ENCODE measurements at places on chromosomes 6 and 20. TPM values are rescaled to one million over a fixed set of nuclear protein-coding genes. Genes with fewer than 3 reads are reported as not detected.

- H3K4me1 ChIP-seq = no peaks in the 10 kb centered on the region
- H3K4me3 ChIP-seq = no peak overlapping the region
Observed at GRCh38 chr6:45548657-45549515, 171.2 kb upstream of the SUPT3H start.

- H3K27ac ChIP-seq = no peak overlapping the region
- peaks cover 8% of the 10 kb centered on the region for H3K36me3 ChIP-seq
- DNase-seq = no peak
- no peaks in the 10 kb centered on the region for H3K27me3 ChIP-seq
- H3K4me3 ChIP-seq = no peak overlapping the region
Observed at GRCh38 chr6:52263709-52264540, 19.6 kb upstream of the IL17F start.

DNA sequence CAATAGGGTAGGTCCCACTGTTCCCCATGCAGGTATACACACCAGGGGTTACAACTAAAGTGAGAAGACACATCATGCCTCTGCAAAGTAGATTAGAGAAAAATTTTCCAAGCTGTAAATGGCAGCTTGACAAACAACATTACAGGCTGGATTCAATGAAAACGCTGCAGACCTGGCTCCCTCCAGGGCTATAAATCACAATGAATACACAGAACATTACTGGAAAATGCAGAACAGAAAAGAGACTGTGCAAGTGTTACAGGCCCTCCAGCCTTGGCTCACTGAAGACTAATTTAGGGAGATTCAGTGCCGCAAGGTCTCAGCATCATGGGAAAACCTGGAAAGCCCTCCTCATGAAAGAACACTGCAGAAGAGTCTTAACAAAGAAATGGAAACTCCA, 207.8 kb downstream of the KHDC1L start:
- no peaks in the 10 kb centered on the region for H3K36me3 ChIP-seq
- H3K27me3 ChIP-seq = no peaks in the 10 kb centered on the region
- H3K27ac ChIP-seq = no peak overlapping the region
- no peak for DNase-seq

- H3K27me3 ChIP-seq = no peaks in the 10 kb centered on the region
- H3K27ac ChIP-seq = no peak overlapping the region
- DNase-seq = no peak
- H3K36me3 ChIP-seq = no peaks in the 10 kb centered on the region
Observed at GRCh38 chr6:14292119-14292518, 174.5 kb downstream of the CD83 start.

DNA sequence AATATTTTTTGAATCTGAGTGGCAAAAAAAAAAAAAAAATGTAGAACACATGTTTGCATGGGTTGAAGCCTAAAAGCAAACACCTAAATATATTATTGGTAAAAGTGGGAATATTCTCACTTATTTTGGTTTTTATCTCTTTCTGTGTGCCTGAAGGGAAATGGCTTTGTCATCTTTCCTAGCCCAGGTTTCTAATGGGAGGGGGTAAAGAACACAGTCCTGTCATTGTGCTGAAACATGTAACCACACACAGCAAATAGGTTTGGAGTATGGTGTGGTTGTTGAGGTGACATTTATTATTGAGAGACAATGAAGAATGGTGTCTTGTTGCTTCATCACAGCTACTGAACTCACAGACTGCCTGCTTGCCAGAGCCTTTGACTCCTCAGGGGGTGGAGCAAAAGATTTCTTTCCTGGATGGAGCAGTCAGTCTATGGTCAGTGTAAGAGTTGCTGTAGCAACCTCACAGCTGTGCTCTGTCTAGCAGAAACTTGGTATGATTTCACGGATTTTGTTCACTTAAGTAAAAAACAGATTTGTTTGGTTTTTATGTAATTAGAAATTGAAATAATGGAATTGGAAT, 70.2 kb downstream of the CEP57L1 start:
- no peaks in the 10 kb centered on the region for H3K27me3 ChIP-seq
- no peaks in the 10 kb centered on the region for H3K36me3 ChIP-seq
- no peak for DNase-seq
- H3K4me1 ChIP-seq = no peaks in the 10 kb centered on the region
- H3K27ac ChIP-seq = no peak overlapping the region

DNA sequence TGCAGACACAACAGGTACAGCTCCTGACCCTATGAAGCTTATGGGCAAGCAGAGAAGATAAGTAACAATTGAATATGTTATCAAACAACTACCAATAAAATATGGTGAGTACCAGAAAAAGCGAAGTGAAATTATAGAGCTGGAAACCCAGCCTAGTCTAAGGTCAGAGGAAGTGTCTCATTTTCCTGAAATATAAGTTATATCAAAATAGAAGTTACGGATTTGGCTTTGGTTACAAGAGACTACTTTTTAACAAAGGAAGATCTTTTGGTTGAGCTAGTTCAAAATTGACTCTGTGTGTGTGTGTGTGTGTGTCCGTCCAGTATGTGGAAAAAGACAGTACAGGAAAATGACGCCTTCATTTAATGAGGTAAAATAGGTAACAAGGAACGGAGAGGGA, 8.9 kb downstream of the STX11 start:
- H3K36me3 ChIP-seq = no peaks in the 10 kb centered on the region
- no peak for DNase-seq
- no peak overlapping the region for H3K27ac ChIP-seq
- H3K4me1 ChIP-seq = peaks cover 4% of the 10 kb centered on the region
- no peak overlapping the region for H3K4me3 ChIP-seq

AGPAT4 gene
- 4.6 TPM for total RNA-seq

DNA sequence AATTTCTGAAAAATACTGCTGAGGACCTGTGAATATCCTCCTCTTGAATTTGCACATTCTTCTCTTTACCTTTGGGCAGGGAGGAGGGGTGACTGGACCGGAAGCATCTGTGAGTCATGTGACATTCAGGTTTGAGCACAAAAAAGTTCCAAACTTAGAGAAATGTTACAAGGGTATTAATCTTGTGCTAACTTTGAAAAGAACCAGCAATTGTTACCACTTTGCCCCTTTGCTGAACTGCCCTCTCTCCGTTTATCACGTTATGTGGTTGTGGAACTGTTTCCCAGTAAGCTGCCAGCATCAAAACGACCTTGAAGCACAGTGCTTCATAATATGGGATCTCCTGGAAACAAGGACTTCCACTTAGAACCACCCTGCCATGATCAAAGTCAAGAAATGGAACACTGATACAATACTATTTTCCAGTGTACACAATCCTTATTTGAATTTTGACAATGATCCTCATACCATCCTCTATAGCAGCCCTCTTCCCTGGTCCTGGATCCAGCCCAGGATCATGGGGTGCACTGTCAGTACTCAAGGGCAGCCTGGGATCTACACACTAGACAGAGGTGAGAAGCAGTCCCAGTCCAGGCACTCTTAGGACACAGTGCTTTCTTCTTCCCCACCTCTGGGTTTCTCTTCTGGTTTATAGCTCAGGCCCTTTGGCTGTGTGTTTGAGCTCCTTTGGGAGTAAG, 2.3 kb upstream of the TUBB1 start:
- H3K4me1 ChIP-seq = peaks cover 21% of the 10 kb centered on the region
- no peaks in the 10 kb centered on the region for H3K36me3 ChIP-seq
- DNase-seq = no peak
- no peaks in the 10 kb centered on the region for H3K27me3 ChIP-seq
- H3K27ac ChIP-seq = no peak overlapping the region

DNA sequence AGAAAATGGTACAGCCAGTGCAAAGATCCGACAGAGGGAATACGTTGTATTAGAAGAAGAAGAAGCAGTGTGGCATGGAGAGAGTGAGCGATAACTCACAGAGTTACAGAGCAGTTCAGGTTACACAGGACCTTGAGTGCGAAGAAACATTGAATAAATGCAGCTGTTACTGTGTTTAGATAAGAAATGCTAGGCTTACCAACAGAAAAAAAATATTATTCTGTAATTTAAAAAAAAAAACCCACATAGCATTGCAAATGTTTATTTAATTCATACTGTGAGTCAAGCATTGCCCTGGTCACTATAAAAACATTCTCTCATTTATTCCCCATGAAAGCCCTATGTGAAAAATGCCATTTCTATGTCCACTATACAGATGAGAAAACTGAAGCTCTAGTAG, 373.4 kb upstream of the EPHA7 start:
- H3K27me3 ChIP-seq = no peaks in the 10 kb centered on the region
- no peak overlapping the region for H3K4me3 ChIP-seq
- H3K36me3 ChIP-seq = no peaks in the 10 kb centered on the region
- H3K4me1 ChIP-seq = no peaks in the 10 kb centered on the region
- no peak overlapping the region for H3K27ac ChIP-seq

TNXB gene
- 102 TPM for total RNA-seq

DNA sequence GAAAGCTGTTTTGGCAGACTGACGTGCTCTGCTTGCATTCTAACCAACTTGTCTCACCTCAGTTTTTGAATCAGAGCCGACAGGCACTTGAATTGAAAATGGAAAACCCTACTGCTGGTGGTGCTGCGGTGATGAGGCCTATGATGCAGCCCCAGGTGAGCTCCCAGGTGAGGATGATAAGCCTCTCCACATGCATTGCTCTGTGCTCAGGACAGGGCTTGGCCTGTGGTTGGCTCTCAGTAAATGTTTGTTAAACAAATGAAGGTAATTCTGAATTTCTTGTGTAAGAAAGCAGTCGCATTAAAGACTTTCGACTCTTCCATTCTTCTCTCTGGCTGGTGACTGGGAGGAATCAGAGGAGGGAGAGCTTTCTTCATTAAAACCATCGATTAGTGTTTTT, 136.3 kb downstream of the SULF2 start:
- no peak for DNase-seq
- no peaks in the 10 kb centered on the region for H3K4me1 ChIP-seq
- H3K36me3 ChIP-seq = peaks cover 100% of the 10 kb centered on the region
- H3K4me3 ChIP-seq = no peak overlapping the region

BMP5 gene
- 0.11 TPM for total RNA-seq

GRCh38 chr20:4795394-4795793, 73.7 kb downstream of the PRND start:
- no peaks in the 10 kb centered on the region for H3K27me3 ChIP-seq
- no peak overlapping the region for H3K4me3 ChIP-seq
- no peak overlapping the region for H3K27ac ChIP-seq
- DNase-seq = no peak
- no peaks in the 10 kb centered on the region for H3K4me1 ChIP-seq

DNA sequence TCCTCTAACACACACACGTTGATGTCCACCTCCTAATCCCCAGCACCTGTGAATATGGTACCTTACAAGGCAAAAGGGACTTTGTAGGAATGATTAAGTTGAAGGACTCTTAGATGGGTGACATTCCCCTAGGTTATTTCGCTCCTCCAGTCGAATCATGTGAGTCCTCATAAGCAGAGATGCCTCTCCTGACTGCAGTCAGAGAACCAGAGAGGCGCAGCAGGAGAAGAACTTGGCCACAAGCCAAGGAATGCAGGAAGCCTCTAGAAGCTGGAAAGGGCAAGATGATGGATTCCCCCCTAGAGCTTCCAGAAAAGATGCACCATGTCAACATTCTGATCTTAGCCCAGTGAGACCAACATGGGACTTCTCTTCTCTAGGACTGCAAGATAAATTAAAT, 133.1 kb upstream of the PTPRT start:
- H3K27me3 ChIP-seq = no peaks in the 10 kb centered on the region
- H3K4me1 ChIP-seq = no peaks in the 10 kb centered on the region
- H3K4me3 ChIP-seq = no peak overlapping the region
- H3K27ac ChIP-seq = no peak overlapping the region
- no peak for DNase-seq

ELOVL4 gene
- total RNA-seq = 7.4 TPM

- H3K4me3 ChIP-seq = no peak overlapping the region
- H3K27ac ChIP-seq = no peak overlapping the region
- no peaks in the 10 kb centered on the region for H3K36me3 ChIP-seq
- DNase-seq = no peak
Observed at GRCh38 chr20:37538003-37538402, 10.3 kb upstream of the BLCAP start.

GRCh38 chr6:109440331-109441068, at the start of the genes PPIL6 and SMPD2:
Gene PPIL6, minus strand, starts transcription at chr6:109440628. Its CDS starts 38 bp downstream, at chr6:109440590.
Gene SMPD2, plus strand, starts transcription at chr6:109440724. Its CDS starts 398 bp downstream, at chr6:109441122.
- H3K36me3 ChIP-seq = no peaks in the 10 kb centered on the region
- H3K4me1 ChIP-seq = peaks cover 9% of the 10 kb centered on the region
- H3K27me3 ChIP-seq = no peaks in the 10 kb centered on the region
- peak; percentile 26 for DNase-seq

- no peak overlapping the region for H3K27ac ChIP-seq
- H3K36me3 ChIP-seq = no peaks in the 10 kb centered on the region
Observed at GRCh38 chr6:119261944-119262284, 87.6 kb downstream of the MAN1A1 start.

DNA sequence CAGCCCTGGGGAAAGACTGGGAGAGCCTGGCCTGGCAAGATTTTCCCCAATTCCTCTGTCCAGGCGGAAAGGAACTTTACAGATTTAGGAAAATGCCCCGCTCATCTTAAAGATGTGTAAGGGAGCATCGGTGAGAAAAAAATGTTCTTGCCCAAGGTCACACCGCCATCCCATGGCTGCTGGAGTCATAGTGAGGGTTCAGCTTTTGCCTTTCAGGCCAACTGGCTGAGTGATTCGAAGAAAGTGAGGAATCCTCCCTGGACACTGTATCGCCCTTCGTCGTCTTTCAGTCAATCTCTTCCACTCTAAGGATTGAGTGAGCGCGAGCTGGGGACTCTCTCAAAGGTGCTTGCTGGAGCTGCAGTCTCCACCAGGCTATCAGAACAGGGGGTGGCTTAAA, 1.4 kb downstream of the WFDC2 start:
- DNase-seq = no peak
- H3K27me3 ChIP-seq = peaks cover 77% of the 10 kb centered on the region
- no peaks in the 10 kb centered on the region for H3K36me3 ChIP-seq
- H3K27ac ChIP-seq = peak overlapping the region; percentile 77
- H3K4me1 ChIP-seq = peaks cover 17% of the 10 kb centered on the region
- peak overlapping the region; percentile 31 for H3K4me3 ChIP-seq

- H3K27me3 ChIP-seq = peaks cover 22% of the 10 kb centered on the region
- no peak overlapping the region for H3K27ac ChIP-seq
- H3K36me3 ChIP-seq = no peaks in the 10 kb centered on the region
- no peaks in the 10 kb centered on the region for H3K4me1 ChIP-seq
- H3K4me3 ChIP-seq = no peak overlapping the region
- no peak for DNase-seq
Observed at GRCh38 chr20:61555566-61555965, 303.5 kb downstream of the CDH4 start.

DNA sequence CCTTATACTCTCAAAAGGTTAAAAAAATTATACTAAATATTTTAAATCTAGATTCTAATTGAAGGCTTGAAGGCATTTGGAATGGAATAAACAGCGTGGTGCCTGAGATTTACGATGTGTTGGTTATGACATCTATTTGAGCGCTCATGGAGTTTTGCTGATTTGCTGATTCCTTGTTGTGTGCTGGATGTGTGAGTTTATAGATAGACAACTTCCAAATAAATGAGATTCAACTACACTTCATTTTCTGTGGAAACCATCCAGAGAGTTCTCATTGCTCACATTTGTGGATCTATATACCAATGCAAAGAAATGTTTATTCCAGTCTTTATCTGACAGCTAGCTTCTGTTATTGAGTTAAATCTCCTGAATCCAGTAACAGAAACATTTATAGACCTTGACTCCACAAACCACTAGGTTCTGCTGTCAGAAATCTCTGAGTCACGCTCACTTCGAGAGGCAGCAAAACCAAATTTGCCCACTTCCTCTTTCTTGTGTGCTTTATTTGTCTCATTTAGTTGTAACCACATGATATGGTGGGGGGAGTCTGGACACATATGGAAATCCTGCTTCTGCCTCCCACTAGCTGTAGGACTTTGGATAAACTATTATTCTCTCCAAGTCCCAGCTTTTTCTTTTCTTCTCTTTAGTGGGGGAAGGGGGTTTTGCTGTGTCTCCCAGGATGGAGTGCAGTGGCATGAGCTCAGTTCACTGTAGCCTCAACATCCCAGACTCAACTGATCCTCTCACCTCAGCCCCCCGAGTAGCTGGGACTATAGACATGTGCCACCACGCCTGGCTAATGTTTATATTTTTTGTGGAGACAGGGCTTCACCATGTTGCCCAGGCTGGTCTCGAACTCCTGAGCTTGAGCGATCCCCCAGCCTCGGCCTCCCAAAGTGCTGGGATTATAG, 54.5 kb downstream of the IPCEF1 start:
- no peak for DNase-seq
- H3K4me1 ChIP-seq = peaks cover 16% of the 10 kb centered on the region
- no peaks in the 10 kb centered on the region for H3K36me3 ChIP-seq

Measured in esophagus squamous epithelium (tissue), 5 donors.